ENCODE measurements at places on chromosomes 13 and 19.
A peak's percentile ranks its signal among the peaks of the same experiment; 100 is the strongest.

GRCh38 chr19:21850656-21851255, 14.8 kb upstream of the ZNF43 start:
- DNase-seq = no peak

GRCh38 chr19:7870571-7871436, 3.4 kb downstream of the PRR36 start:
- DNase-seq = no peak

- DNase-seq = no peak
These were observed 4.1 kb downstream of the VSTM2B start for GRCh38 chr19:29529646-29530539.

- DNase-seq = no peak
These were observed 24.6 kb downstream of the CDADC1 start for GRCh38 chr13:49272296-49272695.

- DNase-seq = no peak
These were observed 211.9 kb downstream of the ZNF536 start for GRCh38 chr19:30584090-30584489.

DNA sequence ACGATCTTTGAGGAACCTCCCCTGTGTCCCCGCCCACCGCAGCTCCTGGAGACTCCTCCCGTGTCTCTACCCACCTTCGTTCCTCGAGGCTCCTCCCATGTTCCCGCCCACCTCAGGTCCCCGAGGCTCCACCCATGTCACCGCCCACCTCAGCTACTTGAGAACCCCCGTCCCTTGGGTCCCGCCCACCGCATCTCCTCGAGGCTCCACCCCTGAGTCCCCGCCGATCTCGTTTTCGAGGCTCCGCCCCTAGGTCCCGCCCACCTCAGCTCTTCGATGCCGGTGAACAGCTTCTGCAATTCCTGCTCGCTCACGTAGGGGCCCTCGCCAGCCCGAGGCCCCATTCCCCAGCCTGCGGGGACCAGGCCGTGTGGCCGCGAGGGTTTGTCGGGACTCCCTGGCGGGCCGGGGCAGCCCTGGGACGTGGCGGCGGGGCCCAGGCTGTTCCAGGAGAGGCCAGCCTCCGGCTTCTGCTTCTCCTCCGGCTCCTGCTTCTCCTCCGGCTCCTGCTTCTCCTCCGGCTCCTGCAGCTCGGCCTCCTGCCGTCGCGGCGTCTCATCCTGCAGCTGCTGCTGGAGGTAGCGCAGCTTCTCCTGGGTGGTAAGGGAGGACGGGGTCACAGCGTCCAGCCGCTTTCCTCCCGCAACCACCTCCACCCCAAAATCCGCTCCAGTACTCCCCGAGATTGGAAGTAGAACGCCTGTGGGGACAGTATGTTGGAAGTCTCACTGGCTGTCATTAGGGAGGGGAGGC, 16.7 kb downstream of the TSKS start:
- DNase-seq = peak; percentile 14

GRCh38 chr19:4115818-4116385, 8.0 kb downstream of the MAP2K2 start:
- no peak for DNase-seq

DNA sequence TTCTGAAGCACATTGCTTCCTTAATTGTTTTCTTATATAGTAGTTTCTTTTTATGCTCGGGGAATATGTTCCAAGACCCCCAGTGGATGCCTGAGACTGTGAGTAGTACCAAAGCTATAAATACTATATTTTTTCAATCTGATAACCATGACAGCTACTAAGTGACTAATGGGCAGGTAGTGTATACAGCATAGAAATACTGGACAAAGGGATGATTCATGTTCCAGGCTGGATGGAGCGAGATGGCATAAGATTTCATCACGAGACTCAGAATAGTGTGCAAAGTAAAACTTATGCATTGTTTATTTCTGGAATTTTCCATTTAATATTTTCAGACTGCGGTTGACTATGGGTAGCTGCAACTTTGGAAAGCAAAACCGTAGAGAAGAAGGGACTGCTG, 47.9 kb upstream of the OLFM4 start:
- DNase-seq = no peak

- DNase-seq = no peak
These were observed 162.5 kb downstream of the KCTD12 start for GRCh38 chr13:76723551-76724232.

DNA sequence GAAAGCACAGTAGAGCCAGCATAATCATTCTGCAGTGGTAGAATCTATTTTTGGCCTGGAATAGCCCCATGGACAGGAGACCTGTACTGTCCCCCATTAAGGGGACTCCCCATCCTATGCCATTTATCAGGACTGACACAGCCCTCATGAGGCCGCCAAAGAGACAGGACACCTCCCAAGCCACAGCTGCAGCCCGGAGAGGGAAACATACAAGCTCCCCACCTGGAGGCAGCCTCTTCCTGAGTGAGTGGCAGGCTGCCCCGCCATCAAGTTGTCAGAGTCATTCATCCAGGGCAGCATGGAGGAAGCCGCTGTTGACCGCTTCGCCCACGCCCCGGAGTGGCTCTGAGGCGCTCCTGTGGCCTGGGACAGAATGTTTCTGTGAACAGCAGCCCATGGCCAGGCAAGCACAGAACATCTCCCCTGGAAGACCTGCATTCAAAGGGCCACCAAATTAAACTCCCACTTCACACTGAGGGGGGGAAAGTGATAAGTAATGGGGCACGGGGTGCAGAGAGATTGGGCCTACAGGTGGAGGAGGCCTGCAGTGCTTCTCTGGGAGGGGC, 111.3 kb downstream of the ZDHHC20 start:
- DNase-seq = no peak

DNA sequence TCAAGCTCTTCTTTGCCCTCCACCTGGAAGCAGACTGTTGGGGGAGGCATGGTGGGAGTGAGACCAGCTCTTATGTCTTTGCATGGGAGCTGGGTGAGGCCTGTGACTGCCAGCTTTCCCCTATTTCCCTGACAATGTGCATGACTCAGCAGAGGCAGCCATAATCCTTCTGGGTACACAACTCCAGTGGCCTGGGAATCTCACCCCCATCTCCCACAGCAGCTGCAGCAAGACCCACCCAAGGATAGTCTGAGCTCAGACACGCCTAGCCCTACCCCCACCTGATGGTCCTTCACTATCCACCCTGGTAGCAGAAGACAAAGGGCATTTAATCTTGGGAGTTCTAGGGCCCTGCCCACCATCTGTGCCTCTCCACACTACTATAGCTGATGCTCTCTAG, 41.4 kb upstream of the FGF14 start:
- no peak for DNase-seq

GRCh38 chr13:109427695-109428094, 358.7 kb downstream of the IRS2 start:
- no peak for DNase-seq

DNA sequence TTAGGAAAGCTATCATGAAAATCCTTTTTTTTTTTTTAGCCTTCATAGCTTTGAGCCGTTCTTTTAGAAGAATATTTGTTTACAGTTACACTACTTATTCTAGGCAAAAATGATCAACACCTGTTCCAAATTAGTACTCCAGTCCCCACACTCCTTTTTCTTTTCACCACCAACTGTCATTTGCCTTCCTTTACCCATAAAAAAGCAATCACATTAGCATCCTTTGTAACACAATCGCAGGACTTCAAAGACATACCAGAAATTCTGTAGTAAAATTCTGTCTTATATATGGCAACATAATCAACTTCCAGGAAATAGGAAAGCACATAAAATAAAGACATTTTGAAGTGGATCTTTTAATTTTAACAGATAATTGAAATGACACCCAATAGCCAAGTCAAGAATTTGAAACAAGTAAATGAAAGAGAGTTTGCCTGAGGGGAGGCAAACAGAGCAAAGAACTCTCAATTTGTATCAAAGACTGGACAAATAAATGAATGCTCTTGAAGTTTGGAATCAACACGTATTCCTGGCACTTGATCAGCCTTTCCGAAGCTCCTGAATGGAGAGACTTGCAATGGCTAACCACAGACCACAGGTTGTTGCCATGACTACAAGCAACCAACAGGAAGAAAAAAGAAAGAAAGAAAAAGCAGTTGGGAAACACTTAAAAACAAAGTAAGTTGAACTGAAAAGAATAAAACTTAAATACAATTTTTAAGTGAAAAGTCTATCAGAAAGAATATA, 206.8 kb downstream of the PCDH9 start:
- no peak for DNase-seq

DNA sequence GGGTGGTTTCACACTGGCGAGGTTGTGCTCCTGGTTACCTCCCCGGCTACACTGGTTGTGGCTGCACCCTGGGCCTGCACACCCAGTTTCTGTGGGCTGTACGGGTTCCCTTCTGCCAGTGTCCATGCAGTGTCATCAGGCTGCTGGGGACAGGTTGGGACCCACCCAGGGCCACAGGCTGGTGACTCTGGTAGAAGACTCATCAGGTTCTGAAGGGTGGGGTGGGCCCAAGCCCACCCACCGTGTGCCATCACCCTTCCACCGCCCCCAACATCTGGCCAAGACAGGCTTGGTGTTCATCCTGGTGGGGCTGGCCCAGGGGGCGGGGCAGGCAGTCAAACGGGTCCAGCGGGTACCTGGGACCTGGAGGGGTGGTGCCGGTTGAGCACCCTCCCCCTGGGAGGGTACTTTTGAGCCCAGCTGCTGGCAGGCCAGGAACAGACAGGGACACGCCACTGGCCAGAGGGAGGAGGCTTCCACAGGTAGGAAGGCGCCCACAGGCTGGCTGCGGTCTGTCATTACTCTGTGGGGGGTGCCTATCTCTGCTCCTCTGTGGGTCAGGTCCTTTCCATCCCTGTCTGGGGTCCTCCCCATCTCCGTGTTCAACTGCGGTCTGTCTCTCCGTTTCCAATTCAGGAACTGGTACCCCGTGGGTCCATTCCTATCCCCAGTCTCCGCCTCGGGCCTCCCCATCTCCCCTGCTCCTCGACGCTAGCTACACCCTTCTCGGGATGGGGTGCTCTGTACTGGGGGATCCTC, at the start of gene RNF225:
Gene RNF225, plus strand, starts transcription at position 437 of the 759 bp plus-strand sequence. CDS start 434 bp downstream, outside the sequence.
- no peak for DNase-seq

DNA sequence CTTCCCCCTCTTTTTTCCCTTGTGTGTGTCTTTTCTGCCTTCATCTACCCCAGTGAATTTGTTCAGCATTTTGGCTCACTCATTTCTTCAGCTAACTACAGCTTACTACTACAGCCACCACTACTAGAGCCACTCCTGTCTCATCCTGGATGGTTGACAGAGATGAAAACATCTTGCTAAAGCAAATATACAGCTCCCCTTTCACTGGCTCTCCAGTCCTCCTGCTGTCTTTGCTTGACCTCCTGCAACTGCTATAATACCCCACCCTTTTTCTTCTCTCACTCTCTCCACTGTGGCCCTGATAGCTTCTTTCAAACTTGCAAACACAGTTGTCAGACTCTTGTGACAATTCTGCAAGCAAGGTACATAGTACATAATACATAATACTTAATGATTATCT, 523.6 kb downstream of the DCT start:
- no peak for DNase-seq

- no peak for DNase-seq
These were observed 81.7 kb upstream of the DOCK9 start for GRCh38 chr13:99059498-99060075.

DNA sequence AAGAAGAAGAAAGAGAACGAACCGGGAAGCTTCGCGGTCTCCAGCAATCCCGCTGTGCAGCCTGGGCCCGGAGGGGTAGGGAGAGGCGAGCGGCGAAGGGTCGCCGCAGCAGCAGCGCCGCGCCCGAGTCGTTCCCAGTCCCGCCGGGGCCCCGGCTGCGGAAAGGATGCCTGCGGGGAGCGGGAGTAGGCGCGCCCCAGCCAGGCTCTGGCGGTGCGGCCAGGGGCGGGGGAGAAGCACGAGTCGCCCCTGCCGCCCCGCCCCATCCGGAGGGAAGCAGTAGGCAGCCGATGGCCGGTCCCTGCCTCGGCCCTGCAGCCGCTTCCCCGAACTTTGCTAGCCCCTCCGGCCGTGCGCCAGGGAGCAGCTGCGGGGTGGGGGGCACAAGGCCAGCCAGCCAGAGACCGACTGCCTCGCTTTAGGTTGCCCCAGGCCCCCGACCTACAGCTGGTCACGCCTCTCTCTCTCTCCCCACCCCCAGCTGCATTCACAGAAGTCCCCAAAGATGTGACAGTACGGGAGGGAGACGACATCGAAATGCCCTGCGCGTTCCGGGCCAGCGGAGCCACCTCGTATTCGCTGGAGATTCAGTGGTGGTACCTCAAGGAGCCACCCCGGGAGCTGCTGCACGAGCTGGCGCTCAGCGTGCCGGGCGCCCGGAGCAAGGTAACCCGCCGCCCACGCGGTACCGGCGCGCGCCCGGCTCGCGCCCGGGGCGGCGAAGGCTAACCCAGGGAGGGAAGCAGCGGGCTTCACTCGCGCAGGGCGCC, 1.1 kb downstream of the VSTM2B start:
- DNase-seq = no peak

GRCh38 chr13:36975172-36975571, 24.0 kb downstream of the ALG5 start:
- DNase-seq = no peak

DNA sequence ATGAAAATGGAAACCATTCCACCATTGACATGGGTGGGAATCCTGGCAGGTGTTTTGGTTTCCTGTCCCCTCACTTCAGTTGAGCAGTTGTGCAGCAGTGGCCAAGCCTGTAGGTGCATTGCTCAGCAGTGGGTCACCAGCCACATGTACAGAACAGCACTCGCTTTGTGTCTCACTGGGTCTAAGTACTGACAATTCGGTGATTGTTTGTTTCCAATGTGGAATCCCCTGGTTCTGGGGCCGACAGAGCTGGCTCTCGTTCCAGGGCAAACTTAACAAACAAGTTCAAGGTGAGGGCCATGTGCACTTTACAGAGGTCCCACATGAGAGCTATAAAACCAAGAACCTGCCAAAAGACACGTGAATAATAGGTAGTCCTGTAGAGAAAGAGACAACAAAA, 54.1 kb upstream of the SPATA13 start:
- no peak for DNase-seq

DNA sequence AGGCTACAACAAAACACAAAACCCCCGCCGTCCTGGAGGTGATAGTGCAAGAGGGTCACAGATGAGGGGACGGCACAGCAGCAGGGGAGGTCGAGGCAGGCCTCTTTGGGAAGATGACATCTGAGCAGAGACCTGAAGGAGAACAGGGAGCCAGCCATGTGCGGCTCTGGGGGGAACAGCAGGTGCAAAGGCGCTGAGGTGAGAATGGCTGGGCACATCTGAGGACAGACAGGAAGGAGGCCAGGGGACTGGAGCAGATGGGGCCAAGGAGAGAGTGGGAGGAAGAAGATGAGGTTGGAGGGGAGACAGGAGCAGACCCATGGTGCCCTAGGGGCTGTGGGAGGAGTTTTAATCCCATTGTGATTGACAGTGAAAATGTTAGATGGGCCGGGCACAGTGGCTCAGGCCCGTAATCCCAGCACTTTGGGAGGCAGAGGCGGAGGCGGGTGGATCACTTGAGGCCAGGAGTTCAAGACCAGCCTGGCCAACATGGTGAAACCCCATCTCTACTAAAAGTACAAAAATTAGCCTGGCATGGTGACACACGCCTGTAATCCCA, 1.8 kb upstream of the CKM start:
- DNase-seq = no peak

DNA sequence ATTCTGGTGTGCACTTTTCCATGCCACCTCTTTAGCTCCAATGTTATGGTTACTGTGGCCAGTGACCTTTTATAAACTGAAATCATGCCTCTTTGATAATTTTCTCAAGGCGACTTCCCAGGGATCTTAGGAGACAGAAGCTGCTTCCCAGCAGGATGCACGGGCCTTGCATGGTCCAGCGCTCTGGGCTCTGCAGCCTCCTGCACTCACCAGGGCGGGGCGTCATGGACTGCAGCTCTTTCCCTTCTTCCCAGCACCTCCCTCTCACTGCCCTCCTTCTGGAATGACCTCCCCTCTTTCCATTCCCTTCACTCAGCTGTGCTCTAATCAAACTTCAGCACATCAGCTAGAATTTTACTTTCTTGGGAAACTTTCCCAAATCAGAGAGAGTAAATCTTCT, 318.3 kb downstream of the IRS2 start:
- no peak for DNase-seq
